ENCODE measurements at places on chromosomes 6 and 20.

GRCh38 chr6:16200321-16200883, 38.0 kb upstream of the GMPR start:
- peak; percentile 62 for DNase-seq

GRCh38 chr6:83314693-83315092, 116.2 kb downstream of the ME1 start:
- no peak for DNase-seq

DNA sequence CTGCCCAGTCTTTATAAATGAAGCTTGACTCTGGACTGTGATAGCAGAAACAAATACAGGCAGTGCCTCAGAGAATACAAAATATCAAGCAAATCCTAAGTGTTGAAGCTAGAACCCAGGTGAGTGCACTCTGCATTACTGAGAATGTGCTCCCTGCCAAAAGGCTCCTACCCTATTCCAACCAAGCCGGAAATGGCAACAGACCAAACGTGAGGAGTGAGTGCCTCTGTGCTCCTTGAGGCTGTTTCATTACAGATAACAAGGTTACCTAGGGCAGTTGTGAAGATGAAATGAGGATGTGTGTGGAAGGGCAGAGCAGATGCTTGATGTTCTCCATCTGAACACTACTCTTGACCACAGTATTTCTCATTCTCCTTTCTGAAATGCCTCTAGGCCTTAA, 29.3 kb downstream of the SSR1 start:
- DNase-seq: no peak

GRCh38 chr6:156905801-156906200, 128.6 kb downstream of the ARID1B start:
- no peak for DNase-seq

- no peak for DNase-seq
These were observed 59.9 kb downstream of the LAMA4 start for GRCh38 chr6:112194511-112194910.

- no peak for DNase-seq
These were observed 23.2 kb upstream of the AKIRIN2 start for GRCh38 chr6:87724983-87725811.

All from femur (tissue), 1 donor.